ENCODE measurements at places on chromosomes 5 and 9. TPM values are rescaled to one million over a fixed set of nuclear protein-coding genes. Genes with fewer than 3 reads are reported as not detected.

C9 gene
- total RNA-seq, result not detected

SPINK4 gene
- not detected for total RNA-seq

RNF183 gene
- total RNA-seq, result not detected

ZDHHC12 gene
- 101 TPM for total RNA-seq

NDUFS4 gene
- 144 TPM for total RNA-seq

SLC12A2 gene
- 59.2 TPM for total RNA-seq

PPP3R2 gene
- not detected for total RNA-seq

PTPRD gene
- total RNA-seq, result 2.1 TPM

C5orf58 gene
- not detected for total RNA-seq

MSX2 gene
- 0.25 TPM for total RNA-seq

PNPLA7 gene
- total RNA-seq, result 0.34 TPM

FAM114A2 gene
- total RNA-seq, result 16.6 TPM

TAL2 gene
- total RNA-seq, result not detected

PCDH12 gene
- 17.1 TPM for total RNA-seq

PCDHGA4 gene
- 3.9 TPM for total RNA-seq

MEF2C gene
- 48.6 TPM for total RNA-seq

SOHLH1 gene
- not detected for total RNA-seq

RC3H2 gene
- total RNA-seq, result 44.4 TPM

DNM1 gene
- not detected for total RNA-seq

KIF4B gene
- total RNA-seq, result under 0.01 TPM

WDR31 gene
- total RNA-seq, result 0.80 TPM

C5orf46 gene
- total RNA-seq, result not detected

KCNV2 gene
- not detected for total RNA-seq

SPATA31E1 gene
- not detected for total RNA-seq

PRRT1B gene
- not detected for total RNA-seq

AQP3 gene
- total RNA-seq, result 1.3 TPM

NME5 gene
- 0.39 TPM for total RNA-seq

ADAMTSL2 gene
- total RNA-seq, result not detected

PTCD2 gene
- total RNA-seq, result 9.5 TPM

SLC25A2 gene
- 0.15 TPM for total RNA-seq

TRIP13 gene
- total RNA-seq, result 61.4 TPM

GFI1B gene
- not detected for total RNA-seq

CNTNAP3 gene
- total RNA-seq, result 3.3 TPM

CDKN2A gene
- total RNA-seq, result 40.8 TPM

SLC1A3 gene
- 0.34 TPM for total RNA-seq

PLEKHG4B gene
- total RNA-seq, result 0.05 TPM

BTNL3 gene
- total RNA-seq, result not detected

UBE2D2 gene
- 101 TPM for total RNA-seq

STK10 gene
- 43.8 TPM for total RNA-seq

PAPPA gene
- 0.25 TPM for total RNA-seq

NEUROG1 gene
- total RNA-seq, result not detected

TSLP gene
- total RNA-seq, result not detected

SLC38A9 gene
- total RNA-seq, result 15.3 TPM

DMRT3 gene
- total RNA-seq, result not detected

ST8SIA4 gene
- 2.6 TPM for total RNA-seq

CARD6 gene
- 21.7 TPM for total RNA-seq

AMACR gene
- 8.0 TPM for total RNA-seq

IER5L gene
- total RNA-seq, result 19.2 TPM

PCDHGA8 gene
- 0.15 TPM for total RNA-seq

PCDHGA9 gene
- total RNA-seq, result 1.2 TPM

CAMK2A gene
- total RNA-seq, result not detected

SH3GL2 gene
- total RNA-seq, result 0.07 TPM

DAB2 gene
- total RNA-seq, result 102 TPM

TAS2R1 gene
- not detected for total RNA-seq

CFAP90 gene
- not detected for total RNA-seq

CATSPER3 gene
- total RNA-seq, result not detected

TOR4A gene
- total RNA-seq, result 41.4 TPM

GCNT4 gene
- total RNA-seq, result 0.44 TPM

SLC6A19 gene
- not detected for total RNA-seq

PITX1 gene
- total RNA-seq, result not detected

Measured in mammary microvascular endothelial cell (primary cell).